Myocyte (in vitro differentiated cells): ENCODE measurements at places on chromosomes 11 and 22. TPM values are rescaled to one million over a fixed set of nuclear protein-coding genes. Genes with fewer than 3 reads are reported as not detected.

GRCh38 chr11:108069947-108070346 lies 51.4 kb upstream of the ACAT1 start:
- peak; percentile 18 for DNase-seq

DNA sequence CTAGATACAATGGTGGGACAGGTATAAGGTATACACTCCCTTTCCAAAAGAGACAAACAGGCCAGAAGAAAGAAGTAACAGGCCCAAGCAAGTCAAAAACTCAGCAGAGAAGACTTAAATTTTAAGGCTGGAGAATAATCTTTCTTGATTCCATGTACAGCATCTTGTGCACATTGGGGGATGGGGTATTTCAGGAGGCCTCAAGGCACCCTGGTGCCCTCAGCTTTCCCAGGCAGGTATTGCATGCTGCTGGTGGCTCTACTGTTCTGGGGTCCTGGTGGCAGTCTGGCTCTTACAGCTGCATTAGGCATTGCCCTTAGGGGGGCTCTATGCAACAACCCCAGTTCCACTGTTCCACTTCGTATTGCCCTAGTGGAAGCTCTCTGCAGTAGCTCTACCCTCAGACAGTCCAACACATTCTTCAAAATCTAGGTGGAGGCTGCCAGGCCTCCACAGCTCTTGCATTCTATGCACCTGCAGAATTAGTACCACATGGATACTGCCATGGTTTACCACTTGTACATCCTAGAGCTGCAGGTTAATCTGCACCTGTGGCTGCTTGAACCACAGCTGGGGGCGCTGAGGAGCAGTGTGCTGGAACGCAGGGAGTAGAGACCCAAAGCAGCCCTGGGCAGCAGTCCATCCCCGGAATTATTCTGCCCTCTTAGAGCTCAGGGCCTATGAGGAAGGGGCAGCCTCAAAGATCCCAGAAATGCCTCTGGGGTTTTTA lies 4.2 kb upstream of the CTSC start:
- peak; percentile 28 for DNase-seq

- peak; percentile 25 for DNase-seq
Observed at GRCh38 chr22:44723801-44724200, 21.8 kb downstream of the PRR5 start.

GRCh38 chr11:128463371-128463829 lies 124.0 kb downstream of the ETS1 start:
- DNase-seq, result peak; percentile 81

GRCh38 chr11:126398721-126399120 lies 43.2 kb downstream of the ST3GAL4 start:
- DNase-seq, result no peak

DNA sequence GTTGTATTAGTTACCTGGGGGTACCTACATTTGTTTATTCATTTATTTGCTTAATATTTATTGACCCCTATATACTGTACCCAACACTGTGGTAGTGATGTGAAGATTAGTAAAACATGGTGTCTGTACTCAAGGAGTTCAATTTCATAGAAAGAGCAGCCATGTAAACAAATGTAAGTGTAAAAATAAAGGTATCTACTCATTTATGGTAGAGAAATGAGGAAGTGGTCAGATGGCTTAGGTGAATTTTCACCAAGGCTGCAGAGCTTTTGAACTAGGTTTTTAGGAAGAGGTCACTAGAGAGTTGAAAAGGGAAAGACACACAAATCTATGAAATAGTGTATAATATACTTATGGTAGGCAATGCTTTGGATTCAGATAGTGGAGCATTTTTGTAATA lies 11.1 kb downstream of the CTR9 start:
- DNase-seq, result no peak

Gene PAX6
- 0.05 and 1.3 TPM in 2 replicates for total RNA-seq

Gene HBE1
- not detected in 2 replicates for total RNA-seq

Gene NECTIN1
- total RNA-seq, result 3.4 and 4.0 TPM in 2 replicates
